ENCODE measurements at places on chromosomes 3 and 15. TPM values are rescaled to one million over a fixed set of nuclear protein-coding genes. Genes with fewer than 3 reads are reported as not detected.
A peak's percentile ranks its signal among the peaks of the same experiment; 100 is the strongest.

The CHST14 gene
- total RNA-seq = 18.5 TPM

The KLHL40 gene
- not detected for total RNA-seq

The DGKG gene
- 0.15 TPM for total RNA-seq

The LTF gene
- total RNA-seq = 299 TPM

The MAP6D1 gene
- total RNA-seq = 2.5 TPM

DNA sequence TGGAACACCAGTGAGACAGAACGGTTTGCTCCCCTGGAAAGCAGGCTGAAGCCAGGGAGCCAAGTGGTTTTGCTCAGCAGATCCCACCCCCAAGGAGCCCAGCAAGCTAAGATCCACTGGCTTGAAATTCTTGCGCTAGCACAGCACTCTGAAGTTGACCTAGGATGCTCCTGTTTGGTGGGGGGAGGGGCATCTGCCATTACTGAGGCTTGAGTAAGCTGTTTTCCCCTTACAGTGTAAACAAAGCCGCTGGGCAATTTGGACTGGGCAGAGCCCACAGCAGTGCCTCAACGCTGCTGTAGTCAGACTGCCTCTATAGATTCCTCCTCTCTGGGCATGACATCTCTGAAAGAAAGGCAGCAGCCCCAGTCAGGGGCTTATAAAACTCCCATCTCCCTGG is 241.4 kb downstream of the GABRB3 start:
- DNase-seq = no peak

DNA sequence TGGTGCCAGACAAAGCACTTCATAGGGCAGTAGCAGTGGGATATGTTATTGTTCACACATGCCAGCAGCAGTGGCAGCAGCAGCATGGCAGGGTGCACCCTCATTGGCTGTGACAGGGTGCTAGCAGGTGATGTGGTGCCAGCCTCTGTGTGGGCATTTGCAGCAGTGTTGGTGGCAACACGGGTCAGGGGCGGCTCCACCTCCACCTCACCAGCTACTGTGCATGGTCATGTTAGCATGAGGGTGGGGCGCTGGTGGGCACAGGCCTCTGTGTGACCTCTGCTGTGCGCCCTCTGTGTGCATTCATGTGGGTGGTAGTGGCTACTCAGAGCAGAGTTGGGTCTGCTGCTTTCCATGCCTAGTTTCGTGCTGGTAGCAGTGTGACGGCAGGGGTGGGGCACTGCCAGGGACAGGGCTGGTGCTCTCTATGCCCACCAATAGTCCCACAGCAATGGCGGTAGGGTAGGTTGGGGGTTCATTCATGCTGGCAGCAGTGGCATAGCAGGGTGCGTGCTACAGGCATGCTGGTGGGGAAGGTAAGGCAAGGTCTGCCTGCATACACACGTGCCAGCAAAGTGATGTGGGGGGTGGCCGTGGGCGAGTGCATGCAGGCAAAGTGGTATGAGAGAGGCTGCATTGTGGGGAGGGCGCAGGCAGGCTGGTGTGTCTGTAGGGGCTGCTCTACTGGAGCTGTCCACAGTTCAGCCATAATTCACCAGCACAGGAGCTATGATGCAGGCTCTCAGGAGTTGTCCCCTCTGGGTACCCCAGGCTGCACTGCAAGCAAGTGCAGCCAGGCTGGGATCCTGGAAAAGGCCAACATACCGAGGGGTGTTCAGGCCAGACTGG is 402.7 kb downstream of the GRM7 start:
- no peak for DNase-seq

DNA sequence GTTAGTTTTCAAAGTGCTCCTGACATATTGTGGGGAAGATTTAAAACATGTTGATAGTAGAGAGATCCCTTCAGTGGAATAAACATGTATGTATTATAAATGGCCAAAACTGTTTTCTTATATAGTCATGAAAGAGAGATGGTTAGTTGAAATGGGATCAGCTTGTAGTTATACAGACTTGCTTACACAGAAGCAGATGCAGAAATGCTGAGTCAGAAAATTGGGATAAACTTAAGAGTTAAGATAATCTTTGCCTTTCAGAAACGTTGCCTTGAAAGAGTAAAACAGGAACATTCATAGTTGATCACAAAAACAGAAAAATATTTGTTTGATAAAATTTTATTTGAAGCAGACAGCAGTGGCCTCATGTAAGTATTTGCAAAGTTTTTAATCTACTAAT is 433.2 kb upstream of the BCHE start:
- no peak for DNase-seq

GRCh38 chr15:88800026-88800425 is 3.2 kb upstream of the ACAN start:
- DNase-seq = peak; percentile 60

- DNase-seq = no peak
Observed at GRCh38 chr3:177055605-177056571, 141.4 kb downstream of the TBL1XR1 start.

- no peak for DNase-seq
Observed at GRCh38 chr3:197846491-197846890, 55.4 kb downstream of the LRCH3 start.

GRCh38 chr3:195075199-195075940 is 195.6 kb downstream of the XXYLT1 start:
- no peak for DNase-seq

DNA sequence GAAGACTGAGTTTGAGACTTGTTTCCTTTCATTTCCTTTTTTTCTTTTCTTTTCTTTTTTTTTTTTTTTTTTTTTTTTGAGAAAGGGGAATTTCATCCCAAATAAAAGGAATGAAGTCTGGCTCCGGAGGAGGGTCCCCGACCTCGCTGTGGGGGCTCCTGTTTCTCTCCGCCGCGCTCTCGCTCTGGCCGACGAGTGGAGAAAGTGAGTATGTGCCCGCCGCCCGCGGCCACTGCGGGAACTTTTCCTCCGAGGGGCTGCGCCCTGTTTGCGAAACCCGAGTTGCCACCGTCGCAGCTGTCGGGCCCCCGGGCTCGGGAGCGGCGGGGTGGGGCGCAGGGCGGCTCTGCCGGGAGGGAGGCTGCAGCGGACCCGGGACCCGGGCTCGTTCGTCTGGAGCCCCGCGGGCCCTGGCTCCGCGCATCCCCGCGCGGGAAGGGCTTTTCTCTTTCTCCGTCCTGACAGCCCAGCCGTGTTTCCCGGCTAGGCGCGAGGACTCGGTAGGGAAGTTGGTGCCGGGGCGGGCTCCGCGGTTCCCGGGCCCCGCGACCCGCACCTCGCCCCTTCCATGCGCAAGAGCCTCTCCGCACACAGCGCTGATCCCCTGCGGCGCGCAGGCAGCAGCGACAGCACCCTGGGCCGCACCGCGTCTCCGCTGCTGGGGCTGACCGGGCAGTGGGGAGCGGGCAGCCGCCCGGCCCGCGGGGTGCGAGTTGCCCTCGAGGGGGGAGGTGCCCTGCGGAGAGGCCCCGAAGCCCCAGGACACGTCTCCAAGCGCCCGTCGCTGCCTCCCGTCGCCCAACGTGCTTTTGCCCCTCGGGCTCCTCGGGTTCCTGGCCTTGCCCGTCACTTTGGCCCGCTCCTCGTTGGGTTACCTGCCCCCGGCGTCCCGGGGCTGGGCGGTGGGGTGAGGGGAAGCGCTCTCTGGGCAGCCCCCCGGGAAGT is 1.4 kb downstream of the IGF1R start:
- no peak for DNase-seq

GRCh38 chr3:143783851-143784370 is 64.4 kb downstream of the SLC9A9 start:
- no peak for DNase-seq

DNA sequence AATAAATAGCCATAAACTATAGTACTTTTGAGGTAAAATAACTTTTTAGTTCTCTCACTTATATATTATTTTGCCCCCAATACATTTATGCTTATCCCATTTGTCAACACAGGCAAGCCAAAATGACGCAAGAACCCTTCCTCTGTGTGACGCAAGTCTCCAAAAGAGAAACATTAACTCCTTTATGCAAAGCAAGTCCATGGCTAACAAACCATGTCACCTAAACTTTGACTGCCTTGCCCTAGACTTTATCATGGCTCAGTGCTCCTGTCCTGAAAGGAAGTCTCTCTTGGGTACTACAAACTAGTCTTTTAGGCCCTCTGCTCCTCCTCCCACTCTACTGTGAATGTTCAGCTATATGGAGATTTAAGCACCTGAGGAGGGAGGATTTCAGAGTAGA is 230.5 kb downstream of the UNC13C start:
- DNase-seq = peak; percentile 57
